ENCODE measurements at places on chromosomes 3 and 15.

- DNase-seq = no peak
These were observed 11.0 kb downstream of the MAPK6 start for GRCh38 chr15:52030010-52030409.

- DNase-seq = no peak
These were observed 5.8 kb upstream of the TOPAZ1 start for GRCh38 chr3:44235604-44236484.

DNA sequence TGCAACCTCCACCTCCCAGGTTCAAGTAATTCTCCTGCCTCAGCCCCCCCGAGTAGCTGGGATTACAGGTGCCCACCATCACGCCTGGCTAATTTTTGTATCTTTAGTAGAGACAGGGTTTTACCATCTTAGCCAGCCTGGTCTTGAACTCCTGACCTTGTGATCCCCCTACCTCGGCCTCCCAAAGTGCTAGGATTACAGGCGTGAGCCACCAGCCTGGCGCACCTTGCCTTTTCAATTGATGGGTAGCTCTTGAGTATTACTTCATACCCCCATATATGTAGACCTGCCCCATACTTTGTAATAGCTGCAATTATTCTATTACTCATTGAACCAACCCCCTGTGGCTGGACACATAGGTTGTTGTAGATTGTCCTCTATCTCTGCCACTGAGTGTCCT is 101.3 kb downstream of the LRRK1 start:
- no peak for DNase-seq

DNA sequence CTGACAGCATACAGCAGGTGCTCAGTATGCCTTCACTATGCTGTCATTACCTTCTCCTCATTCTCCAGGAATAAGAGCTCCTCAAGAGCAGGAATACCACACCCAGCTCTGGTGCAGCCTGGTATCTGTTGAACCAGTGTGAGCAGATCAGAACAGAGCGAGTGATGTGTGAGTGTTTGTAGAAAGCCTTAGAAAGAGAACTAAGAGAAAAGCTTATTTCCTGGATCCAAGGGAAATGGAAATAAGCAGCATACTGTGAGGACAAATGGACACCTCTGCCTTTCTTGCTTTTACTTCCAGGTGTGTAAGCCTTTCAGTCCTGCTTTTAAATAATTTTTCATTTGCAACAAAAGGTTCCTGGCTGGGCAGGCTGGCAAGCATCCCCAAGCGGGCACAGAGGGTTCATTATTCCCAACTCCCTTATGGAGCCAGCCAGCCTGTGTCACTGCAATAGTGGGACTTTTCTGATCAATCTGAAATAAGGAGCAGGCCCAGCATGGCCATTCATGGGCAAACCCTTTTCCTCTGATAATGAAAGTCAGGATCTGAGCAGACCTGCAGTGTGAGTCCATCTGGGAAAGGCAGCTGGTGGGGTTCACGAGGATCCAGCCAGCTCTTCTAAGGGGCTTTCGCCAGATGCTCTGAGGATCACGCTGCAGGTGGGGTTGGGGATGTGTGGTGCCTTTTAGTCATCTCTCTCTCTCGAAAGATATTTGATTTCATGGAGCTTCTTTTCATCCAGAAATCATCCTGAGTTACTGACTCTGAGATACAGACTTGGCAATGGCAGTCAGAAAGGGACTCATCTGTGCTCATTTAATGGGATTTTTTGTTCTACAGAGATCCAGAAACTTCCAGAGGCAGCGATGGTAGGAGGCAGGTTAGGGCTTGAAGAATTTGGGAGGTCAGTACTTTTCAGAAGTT is 594.9 kb upstream of the CFAP20DC start:
- DNase-seq = no peak

GRCh38 chr15:48477795-48478360 is 146.6 kb downstream of the DUT start:
- DNase-seq = no peak

GRCh38 chr15:78808550-78808949 is 2.7 kb downstream of the ADAMTS7 start:
- no peak for DNase-seq

GRCh38 chr3:157311633-157312375 is 124.8 kb upstream of the PTX3 start:
- no peak for DNase-seq

DNA sequence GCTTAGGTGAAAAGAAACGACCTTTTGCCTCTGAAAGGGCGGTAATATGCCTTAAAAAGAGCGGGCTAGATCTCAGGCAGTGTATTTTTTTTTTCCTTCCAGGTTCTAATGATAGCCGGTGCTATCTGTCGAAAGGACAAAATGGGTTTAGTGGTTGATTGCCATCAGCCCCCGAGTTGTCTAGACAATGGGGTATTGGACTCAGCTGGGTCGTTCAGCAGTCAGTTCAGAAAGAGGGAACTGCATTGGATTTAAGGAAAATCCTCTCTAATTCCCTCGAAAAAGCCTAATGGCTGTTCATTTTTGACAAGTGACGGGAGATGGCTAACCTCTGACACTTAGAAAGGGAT is 728 bp downstream of the EIF2B5 start:
- DNase-seq = no peak

- DNase-seq = no peak
These were observed 170.0 kb downstream of the TMEM108 start for GRCh38 chr3:133208184-133208583.

DNA sequence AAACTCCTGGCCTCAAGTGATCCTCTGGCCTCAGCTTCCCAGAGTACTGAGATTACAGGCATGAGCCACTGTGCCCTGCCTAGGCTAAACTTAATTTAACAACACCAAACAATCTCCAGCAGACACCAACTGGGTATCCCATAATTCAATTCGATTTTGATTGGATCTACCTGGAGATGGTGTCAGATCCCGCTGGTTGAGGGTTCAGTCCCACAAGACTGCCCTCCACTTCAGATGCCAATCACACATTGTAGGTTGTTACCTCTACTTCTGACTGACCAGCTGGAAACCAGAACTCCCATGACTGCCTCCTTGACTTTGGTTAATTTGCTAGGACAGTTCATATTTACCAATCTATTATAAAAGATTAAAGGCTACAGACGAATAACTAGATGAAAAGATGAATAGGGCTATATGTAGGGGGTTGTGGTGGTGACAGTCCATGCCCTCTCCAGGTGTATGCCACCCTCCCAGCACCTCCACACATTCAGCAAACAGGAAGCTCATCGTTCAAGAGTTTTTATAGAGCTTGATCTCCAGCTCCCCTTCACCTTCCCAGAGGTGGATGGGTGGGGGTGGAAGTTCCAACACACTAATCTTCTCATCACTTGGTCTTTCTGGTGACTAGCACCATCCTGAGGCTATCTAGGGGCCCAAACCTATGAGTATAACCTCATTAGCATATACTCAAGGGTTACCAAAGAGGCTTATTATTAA is 9.3 kb downstream of the B2M start:
- DNase-seq = no peak

DNA sequence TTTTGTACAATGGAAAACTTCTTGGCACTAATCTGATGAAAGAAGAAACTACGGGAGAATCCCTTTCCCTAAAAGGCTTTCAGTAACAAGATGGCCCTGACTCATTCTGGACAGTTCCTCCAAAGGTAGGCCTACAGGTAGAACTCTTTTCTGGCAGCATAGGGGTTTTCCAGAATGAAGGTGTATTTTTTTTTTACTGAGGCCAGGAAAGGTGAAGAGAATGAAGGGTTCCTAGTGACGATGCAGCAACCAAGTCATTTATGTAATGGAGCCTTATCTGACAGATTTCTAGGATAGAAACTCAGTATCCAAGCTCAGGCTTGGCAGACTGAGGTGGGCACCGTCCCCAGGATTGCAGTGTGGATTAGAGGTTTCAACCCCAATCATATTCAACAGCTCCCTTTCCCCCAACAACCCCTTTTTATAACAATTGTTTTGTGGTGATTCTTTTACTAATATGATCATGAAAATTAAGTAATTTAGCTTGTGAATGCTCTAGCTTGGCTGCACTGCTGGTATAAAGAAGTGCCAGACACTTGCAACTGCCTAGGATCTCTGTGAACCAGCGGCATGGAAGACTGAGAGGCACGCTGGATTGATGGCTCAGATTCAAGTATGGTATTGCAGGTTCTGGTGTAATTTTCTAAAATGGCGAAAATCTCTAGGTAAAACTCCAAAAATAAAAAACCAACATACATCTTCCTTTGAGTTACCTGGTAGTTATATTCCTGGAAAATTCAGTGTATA is 8.7 kb upstream of the TRIM69 start:
- no peak for DNase-seq

GRCh38 chr15:25182098-25182478 is 227.3 kb downstream of the SNRPN start:
- no peak for DNase-seq

- DNase-seq = no peak
These were observed 30.9 kb downstream of the CCDC191 start for GRCh38 chr3:114025451-114025850.

- peak; percentile 48 for DNase-seq
These were observed at the start of gene PARP16 for GRCh38 chr15:65286704-65287519. PARP16 (minus strand) TSS chr15:65286883; CDS start chr15:65286426, 457 bp downstream.

- no peak for DNase-seq
These were observed 630.5 kb downstream of the TBL1XR1 start for GRCh38 chr3:176566757-176567156.

GRCh38 chr15:36595611-36596010 is 16.2 kb downstream of the CDIN1 start:
- no peak for DNase-seq

GRCh38 chr3:62874711-62875557 is at the start of gene CADPS:
CADPS (minus strand) TSS chr3:62875416; CDS start chr3:62875029, 387 bp downstream.
- peak; percentile 22 for DNase-seq

- DNase-seq = no peak
These were observed 11.8 kb downstream of the SLC12A8 start for GRCh38 chr3:125200731-125201139.

DNA sequence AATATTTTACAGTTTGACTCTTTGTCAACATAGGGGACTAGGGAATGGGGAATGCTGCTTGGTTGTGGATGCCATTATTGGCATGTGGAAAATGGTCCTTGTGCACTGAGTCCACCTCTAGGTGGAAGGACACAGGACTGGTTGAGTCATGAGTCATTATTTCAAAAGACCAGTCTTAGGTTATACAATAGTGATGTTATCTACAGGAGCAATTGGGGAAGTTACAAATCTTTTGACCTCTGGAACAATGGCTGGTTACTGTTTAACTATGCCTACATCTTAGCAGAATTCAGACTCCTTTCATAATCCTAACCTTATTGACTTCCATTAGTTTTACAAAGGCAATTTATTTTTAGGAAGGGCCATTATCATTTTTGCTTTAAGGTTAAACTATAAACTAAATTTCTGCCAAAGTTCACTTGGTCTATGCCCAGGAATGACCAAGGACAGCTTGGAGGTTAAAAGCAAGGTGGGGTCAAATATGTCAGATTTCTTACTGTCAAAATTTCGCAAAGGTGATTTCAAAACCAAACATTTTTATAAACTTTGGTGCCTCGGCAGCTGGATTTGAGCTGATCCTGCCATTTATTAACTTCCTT is 11.8 kb upstream of the CCR8 start:
- DNase-seq = no peak

DNA sequence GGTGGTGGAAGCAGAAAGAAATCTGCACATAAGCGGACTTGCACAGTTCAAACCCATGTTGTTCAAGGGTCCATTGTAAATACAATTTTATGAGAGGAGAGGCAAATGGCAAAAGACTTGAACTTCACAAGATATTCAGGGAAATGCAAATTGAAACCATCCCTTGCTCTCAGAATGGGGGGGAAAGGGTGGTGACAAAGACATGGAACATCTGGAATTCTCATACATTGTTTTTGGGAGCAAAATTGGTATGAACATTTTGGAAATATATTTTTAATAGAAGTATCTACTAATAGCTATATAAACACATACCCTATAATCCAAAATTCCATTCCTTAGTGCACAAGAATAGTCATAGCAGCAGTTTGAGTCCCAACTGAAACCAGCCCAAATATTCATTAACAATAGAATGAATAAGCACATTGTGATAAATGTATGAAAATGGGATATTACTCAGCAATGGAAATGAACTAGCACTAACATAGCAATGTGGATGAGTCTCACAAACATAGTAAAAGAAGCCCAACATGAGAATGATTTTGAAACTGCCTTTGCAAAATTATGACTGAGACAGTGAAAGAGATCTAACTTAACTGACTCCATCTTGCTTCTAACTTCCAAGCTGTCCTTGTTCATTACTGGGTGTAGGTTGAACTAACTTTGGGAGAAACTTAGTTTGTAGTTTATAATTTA is 77.2 kb downstream of the CD200R1L start:
- DNase-seq = no peak

- no peak for DNase-seq
These were observed 33.9 kb downstream of the GRAMD2A start for GRCh38 chr15:72163719-72164118.

GRCh38 chr15:67118808-67119207 is 53.4 kb downstream of the SMAD3 start:
- no peak for DNase-seq

DNA sequence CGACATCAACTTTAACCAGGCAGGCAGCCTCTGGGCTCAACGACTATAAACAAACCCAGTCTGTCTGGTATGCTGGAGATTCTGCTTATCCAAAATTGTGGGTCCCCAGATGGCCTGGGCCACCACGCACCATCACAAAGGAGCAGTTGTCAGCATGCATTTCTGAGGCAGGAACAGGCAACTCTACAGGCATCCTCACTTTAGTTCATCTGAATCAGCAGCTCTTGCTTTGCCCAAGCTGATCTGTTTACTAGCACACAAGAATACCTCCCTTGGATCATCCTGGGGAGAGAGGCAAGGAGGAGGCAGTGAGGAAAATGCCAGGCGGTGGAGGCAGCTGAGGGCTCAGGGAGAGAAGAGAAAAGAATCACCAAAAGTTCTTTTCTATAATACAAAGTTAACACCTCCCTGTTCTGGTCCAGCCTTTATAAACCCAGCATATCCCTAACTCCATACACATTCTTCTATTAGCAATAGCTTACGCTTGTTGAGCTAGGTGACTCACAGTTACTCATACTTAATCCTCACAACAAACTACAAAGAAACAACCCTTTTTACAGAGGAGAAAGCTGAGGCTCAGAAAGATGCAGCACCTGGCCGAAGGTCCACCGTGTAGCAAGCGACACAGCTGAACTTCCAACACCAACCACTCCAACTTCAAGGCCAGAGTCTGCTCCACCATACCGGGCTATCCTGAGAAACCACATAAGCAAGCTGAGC is 33.6 kb downstream of the ZDHHC3 start:
- no peak for DNase-seq

DNA sequence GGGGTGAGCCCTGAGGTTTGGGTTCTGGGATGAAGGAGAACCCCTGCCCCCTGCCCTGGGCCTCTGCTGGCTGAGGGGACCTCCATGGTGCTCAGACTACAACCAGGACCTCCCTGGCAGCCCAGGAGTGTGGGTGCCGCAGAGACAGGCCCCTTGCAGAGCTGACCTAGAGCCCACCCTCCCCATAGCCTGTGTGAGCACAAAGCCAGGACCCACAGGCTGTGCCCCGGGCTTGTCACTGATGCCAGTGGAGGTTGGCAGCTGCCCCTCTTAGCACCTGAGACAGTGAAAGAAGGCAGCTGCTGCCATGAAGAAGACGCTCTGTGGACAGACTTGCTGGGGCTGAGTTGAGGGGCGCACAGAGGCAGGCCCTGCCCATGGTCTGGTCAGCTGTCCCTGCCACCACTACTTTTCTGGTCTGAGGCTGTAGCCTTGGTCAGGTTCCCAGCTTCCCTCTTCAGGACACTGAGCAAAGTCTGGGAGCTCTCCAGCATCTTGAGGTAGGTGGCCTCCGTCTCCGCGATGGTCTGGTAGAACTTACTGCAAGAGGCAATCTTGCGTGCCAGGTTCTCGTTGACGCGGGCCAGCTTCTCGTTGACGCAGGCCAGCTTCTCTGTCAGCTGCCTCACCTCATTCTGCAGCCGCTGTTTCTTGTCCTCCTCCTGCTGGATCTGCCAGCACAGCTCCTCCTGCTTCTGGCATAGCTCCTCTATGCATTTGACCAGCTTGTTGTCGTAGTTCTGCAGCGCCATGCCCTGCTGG is 23.0 kb downstream of the USP4 start:
- DNase-seq = no peak
